Activated B cell treated with CpG ODN at 0.5 μM for 24 hours (primary cell): ENCODE measurements at places on chromosomes 6 and 20.

DNA sequence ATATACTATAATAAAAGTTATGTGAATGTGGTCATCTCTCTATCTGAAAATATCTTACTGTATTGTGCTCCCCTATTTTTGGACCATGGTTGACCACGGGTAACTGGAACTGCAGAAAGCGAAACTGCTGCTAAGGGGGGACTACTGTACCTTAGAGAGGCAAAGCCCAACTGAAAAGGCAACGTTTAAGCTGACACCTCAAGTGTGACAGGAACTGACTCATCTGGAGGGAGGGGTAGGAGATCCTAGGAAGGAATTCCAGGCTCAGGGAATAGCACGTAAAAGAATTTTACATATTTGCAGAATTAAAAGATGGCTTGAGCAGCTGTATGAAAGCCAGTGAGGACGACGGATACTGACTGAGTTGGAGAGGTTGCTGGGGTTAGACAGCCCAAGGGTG lies 34.8 kb downstream of the ELOVL2 start:
- DNase-seq, result no peak

DNA sequence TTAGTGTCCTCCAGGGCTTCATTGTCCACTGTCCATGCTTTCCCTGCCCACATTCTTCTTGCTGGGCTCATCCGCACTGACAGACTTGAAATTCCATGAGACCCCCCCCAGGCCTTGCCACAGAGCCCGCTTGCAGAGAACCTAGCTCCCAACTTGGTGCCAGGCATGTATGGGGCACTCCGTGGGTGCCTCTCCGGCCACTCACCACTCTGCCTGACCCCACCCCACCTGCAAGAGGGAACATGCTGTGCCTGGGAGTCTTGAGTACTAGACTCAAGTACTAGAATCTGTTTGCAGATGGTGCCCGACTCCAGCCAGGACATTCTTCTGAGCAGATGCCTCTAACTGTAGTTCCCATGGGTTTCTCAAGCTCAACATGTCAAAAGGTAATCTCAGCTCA lies 47.9 kb downstream of the TRERF1 start:
- DNase-seq, result no peak

GRCh38 chr6:120774275-120774674 lies 560.0 kb downstream of the TBC1D32 start:
- DNase-seq, result no peak

- no peak for DNase-seq
These were observed 568.0 kb downstream of the KIF16B start for GRCh38 chr20:16005021-16005914.
